Right ventricle myocardium inferior (tissue), 1 donor: ENCODE measurements at places on chromosomes 2 and 18.

- peak; percentile 76 for DNase-seq
Measured at GRCh38 chr2:113282747-113283533, 4.2 kb upstream of the PAX8 start.

- no peak for DNase-seq
Measured at GRCh38 chr18:21134895-21135294, 23.3 kb upstream of the ROCK1 start.

GRCh38 chr2:128486640-128487375, 168.1 kb upstream of the HS6ST1 start:
- no peak for DNase-seq

- DNase-seq = no peak
Measured at GRCh38 chr2:38113051-38113450, 37.1 kb upstream of the CYP1B1 start.

DNA sequence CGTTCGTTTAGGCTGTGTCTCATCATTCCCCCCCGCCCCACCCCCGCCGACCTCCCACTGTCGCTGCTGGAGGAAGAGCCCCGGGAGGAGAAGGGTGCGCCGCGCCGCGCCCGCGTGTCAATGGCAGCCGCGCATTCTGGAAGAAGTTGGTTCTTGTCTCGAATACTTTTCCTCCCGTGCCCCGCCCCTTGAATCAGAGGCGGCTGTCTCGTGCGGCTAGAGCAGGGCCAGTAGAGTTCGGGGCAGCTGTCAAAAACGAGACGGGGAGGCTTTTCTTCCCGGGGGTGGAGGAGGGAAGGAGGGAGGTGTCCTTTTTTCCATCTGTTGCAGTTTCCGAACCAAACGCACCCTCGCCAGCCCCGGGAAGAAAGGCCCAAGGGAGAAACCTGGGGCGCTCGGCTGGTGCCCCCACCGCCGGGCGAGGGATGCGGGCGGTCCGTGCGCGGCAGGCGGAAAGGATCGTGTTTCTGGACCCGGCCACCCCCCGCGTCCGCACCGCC, 410 bp upstream of the TGIF1 start:
- no peak for DNase-seq

DNA sequence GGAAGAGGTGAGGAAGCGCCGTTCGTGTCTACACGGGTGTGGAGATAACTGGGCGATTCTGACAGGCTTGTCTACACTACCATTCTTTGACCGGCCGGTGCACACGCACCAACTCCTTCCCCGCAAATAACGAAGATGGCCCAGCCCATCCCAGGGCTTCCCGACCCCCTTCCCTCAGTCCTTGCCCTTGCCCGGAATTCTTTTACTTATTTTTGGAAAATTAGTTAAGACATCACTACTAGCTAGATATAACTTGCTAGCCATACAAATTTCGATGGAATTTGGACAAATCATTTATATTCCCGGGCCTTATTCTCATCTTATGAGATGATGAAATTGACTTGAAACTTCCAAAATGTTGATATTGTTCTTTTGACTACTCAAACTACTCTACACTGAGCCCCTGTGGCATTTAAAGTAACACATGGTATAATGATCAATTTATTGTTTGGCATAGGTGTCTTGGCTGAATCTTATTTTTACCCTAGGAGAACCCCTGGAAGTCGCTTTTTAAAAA, 1.3 kb downstream of the ERICH2 start:
- DNase-seq = no peak

DNA sequence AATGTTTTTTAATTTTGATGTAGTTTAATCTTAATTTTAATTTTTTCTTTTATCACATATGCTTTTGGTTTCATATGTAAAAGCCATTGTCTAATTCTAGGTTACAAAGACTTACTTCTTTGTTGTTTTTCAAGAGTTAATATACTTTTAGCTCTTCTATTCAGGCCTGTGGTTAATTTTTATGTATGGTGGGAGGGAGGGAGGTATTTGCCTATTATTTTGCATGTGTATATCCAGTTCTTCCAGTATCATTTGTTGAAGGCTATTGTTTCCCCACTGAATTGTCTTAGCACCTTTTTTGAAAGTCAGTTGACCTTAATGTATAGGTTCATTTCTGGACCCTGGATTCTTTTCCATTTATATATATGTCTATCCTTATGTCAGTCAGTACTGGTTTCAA, 23.4 kb downstream of the USP14 start:
- no peak for DNase-seq

DNA sequence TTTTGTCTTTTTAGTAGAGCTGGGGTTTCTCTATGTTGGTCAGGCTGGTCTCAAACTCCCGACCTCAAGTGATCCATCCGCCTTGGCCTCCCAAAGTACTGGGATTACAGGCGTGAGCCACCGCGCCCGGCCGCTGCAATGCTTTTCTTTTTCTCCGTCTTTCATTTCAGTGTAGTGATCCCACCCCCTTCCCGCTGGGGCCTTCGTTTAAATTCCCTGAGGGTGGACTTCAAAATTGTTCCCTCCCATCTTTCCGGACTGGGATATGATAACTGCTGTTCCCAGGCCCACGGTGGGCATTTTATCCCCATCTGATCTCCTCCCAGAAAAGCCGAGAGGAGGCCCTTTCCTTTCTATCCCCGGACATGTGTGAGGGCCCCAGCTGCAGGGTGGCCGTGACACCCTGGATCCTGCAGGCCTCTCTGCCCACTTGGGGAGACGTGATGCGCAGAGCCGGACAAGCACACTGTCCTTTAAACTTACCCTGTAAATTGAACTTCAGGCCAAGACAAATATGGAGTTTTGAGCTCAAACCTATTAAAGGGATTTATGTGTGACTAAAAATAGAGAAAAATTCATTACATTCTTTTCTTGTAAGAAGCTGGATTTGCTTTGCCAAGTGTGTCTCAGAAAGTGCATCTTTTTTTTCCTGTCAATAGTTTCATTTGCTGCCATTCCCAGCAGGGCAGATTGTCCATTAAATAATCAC, 54.5 kb upstream of the AFF3 start:
- peak; percentile 50 for DNase-seq

- no peak for DNase-seq
Measured at GRCh38 chr2:159807183-159808031, 9.4 kb upstream of the CD302 start.

GRCh38 chr2:105344704-105345345, 7.5 kb downstream of the C2orf49 start:
- no peak for DNase-seq

GRCh38 chr18:58180738-58181353, 136.8 kb downstream of the NEDD4L start:
- no peak for DNase-seq

GRCh38 chr18:34965108-34965507, 76.1 kb upstream of the MAPRE2 start:
- DNase-seq = no peak

DNA sequence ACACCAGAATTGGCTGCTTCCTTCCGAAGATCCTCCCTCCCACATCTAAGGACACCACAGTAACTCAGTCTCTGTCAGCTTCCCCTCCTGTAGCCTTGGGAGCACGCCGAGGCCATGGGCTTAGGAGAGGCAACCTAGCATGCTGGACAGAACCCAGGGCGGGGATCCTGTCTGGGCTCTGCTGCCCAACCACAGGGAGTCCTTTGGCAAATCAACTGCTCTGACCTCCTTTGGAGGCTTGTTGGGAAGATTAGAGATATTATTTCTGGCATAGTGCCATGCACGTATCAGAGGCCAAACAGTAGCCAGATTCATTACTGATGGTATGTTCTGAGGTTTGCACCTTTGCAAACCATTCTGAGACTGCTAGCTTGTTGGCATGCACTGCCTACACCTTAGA, 262.7 kb upstream of the EPAS1 start:
- no peak for DNase-seq

DNA sequence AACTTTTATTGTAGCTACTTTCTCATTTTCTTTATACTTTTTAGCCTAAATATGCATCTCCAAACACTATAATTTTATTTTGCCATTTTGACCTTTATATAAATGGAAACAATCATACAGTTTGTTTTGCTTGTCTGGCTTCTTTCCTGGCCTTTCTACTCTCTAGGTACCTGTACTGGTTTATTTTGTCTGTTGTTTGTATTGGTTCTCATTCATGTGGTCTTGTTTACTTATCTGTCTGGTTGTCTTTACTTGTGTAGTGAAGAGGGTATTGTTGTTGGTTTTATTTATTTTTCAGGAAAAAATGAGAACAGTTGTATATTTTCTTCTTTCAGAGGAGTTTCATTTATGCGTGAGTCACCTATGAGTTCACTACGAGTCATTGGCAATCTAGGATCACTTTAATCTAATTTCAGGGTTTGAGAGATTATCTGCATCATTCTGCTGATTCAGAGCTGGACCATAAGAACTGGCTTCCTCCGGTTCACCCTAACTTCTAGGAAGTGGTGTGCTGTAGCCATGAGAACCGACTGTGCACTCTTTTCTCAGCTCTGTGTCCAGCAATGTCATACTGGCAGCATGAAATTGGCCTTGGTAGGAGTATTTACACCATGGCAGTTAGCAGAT, 33.1 kb upstream of the HDAC4 start:
- DNase-seq = no peak

DNA sequence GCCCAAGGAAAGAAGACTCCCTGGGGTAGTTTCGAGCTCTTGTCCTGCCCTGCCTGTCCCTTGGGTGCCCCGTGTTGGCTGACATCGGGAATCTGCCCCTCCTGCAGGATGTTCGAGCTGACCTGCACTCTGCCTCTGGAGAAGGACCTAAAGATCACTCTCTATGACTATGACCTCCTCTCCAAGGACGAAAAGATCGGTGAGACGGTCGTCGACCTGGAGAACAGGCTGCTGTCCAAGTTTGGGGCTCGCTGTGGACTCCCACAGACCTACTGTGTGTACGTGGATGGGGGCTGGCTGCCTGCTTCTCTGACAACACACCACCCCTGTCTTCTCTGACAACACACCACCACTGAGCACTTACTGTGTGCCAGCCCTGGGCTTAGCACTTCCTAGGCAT, 210.8 kb downstream of the DYSF start:
- DNase-seq = no peak

- DNase-seq = no peak
Measured at GRCh38 chr18:8006979-8007378, 439.9 kb downstream of the PTPRM start.

- DNase-seq = no peak
Measured at GRCh38 chr2:207240649-207241048, 74.9 kb upstream of the KLF7 start.

DNA sequence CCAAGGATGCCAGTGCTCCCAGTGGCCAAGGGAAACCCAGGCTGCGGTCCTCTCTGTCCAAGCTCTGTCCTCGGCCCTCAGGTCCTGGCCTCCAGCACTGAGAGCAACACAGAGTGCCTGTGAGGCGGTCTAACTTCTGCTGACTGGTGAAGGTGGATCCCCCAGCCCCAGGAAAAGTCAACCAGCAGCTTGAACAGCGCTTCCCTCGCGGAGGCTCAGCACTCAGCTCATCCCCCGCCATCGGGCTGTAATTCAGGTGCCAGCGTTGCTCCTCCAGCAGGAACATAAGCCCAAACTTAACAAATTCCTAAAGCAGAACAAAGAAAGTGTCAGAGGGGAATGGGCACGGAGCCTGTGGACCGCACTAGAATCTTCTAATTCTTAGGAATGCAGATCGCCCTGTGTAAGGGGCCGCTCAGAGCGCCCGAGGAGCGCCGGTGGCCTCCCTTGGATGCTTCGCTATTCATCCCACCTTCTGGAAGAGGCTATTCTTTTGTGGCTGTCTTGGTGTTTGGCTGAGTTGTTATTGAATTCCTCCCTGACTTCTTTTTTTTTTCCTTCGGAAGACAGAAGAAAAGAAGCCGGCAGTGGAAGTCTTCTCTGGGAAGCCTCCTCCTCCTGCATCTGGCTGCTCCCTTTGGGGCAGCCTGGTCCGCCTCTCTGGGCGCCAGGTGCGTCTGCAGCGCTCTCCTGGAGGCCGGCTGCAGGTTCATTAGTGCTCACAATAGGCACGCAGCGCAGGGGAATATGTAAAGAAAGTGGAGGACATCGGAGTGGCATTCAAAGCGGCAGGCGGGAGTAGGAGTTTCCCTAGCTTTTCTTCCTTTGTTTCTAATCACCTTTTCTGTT, 905.6 kb downstream of the TSN start:
- peak; percentile 58 for DNase-seq

- no peak for DNase-seq
Measured at GRCh38 chr18:23871410-23871809, 143.1 kb upstream of the TTC39C start.

GRCh38 chr2:171404261-171404660, 29.5 kb downstream of the METTL8 start:
- no peak for DNase-seq

DNA sequence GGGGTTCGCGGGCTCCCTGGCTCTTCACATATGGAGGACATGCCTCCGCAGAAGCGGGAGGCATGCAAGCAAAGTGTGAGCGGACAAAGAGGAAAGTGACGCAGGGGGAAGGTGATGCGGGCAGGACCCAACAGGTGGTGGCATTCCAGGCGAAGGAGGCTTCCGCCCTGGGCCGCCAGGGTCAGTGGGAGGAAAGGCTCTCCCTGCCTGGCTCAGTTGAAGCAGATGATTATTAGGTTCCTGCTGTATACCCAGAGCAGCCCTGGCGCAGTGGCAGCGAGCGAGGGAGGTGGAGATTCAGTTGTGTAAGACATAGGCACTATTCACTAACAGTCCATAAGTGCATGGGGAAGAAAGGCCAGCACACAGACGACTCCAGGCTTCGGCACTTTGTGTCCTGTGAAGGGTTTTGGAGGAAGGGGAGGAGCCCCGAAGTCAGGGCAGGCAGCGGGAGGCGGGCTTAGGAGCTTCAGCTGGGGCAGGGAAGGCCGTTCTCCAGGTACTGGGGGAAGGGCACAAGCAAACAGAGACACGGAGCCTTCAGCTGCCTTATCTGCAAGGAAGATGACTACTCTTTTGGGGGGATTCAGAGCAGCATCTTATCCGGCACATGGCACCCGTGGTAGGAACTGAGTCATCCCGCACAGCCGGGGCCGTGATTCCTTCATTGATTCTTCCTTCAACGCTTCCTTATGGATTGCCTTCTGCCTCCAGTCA, 89.8 kb downstream of the TGOLN2 start:
- no peak for DNase-seq

DNA sequence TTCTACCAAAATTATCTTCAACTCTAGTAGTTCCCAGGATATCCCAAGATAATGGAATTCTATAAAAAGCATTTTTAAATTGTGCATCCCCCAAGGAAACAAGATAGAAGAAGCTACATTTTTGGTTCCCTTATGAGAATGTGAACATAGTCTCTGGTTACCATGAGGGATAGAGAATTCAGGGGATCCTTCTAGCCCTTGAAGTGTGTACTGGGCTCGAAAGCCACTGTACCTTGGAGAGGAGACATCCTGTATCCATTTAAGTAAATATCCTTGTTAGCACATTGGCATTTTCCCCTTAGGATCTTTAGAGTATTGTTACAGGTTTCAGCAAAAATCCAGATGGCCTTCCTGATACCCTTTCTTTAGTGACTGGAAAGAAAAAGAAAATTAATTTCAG, 228.5 kb downstream of the RTP5 start:
- DNase-seq = no peak

GRCh38 chr2:162073888-162074631, at the start of gene DPP4:
Gene DPP4, minus strand, starts transcription at chr2:162074215. Its CDS starts 234 bp downstream, at chr2:162073981.
- no peak for DNase-seq
